Activated CD8-positive, alpha-beta memory T cell treated with anti-CD3 and anti-CD28 coated beads, Interleukin-2, amount 10 ng/mL, durations not matched to agents 7 days and 5 days (primary cell): ENCODE measurements at places on chromosomes 11 and 22. TPM values are rescaled to one million over a fixed set of nuclear protein-coding genes. Genes with fewer than 3 reads are reported as not detected.
A peak's percentile ranks its signal among the peaks of the same experiment; 100 is the strongest.

Gene SLC22A12
- total RNA-seq = not detected

GRCh38 chr11:92681586-92681985 is 287.9 kb upstream of the MTNR1B start:
- H3K27me3 ChIP-seq = no peaks in the 10 kb centered on the region
- no peak overlapping the region for H3K27ac ChIP-seq
- DNase-seq = no peak
- no peaks in the 10 kb centered on the region for H3K36me3 ChIP-seq

DNA sequence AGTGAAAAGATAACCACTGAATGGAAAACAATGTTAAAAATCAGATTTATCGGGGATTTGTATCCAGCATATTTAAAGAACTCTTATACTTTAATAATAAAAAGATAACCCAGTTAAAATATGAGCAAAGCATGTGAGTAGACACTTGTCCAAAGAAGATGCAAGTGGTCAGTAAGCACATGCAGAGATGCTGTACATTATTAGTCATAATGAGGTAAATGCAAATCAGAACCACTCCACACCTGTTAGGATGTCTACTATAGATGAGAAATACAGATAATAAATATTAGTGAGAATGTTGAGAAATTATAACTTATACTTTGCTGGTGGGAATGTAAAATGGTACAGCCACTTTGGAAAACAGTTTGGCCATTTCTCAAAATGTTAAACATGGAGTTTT is 28.0 kb downstream of the QSER1 start:
- H3K36me3 ChIP-seq = peaks cover 2% of the 10 kb centered on the region
- H3K27me3 ChIP-seq = no peaks in the 10 kb centered on the region
- no peak overlapping the region for H3K4me3 ChIP-seq

- DNase-seq = no peak
- H3K27ac ChIP-seq = no peak overlapping the region
- no peaks in the 10 kb centered on the region for H3K36me3 ChIP-seq
Measured at GRCh38 chr11:35615921-35616900, 2.0 kb upstream of the FJX1 start.

GRCh38 chr22:46149512-46150033 is 753 bp upstream of the PPARA start:
- peaks cover 35% of the 10 kb centered on the region for H3K27me3 ChIP-seq
- peaks cover 18% of the 10 kb centered on the region for H3K4me1 ChIP-seq
- H3K36me3 ChIP-seq = peaks cover 11% of the 10 kb centered on the region

GRCh38 chr11:44945666-44946065 is 5.0 kb downstream of the TP53I11 start:
- no peaks in the 10 kb centered on the region for H3K36me3 ChIP-seq
- no peak overlapping the region for H3K4me3 ChIP-seq
- no peak overlapping the region for H3K27ac ChIP-seq
- peaks cover 18% of the 10 kb centered on the region for H3K27me3 ChIP-seq
- DNase-seq = no peak
- peaks cover 3% of the 10 kb centered on the region for H3K4me1 ChIP-seq

GRCh38 chr22:16776080-16776479 is 49.1 kb downstream of the XKR3 start:
- no peak overlapping the region for H3K27ac ChIP-seq
- H3K27me3 ChIP-seq = no peaks in the 10 kb centered on the region
- H3K36me3 ChIP-seq = no peaks in the 10 kb centered on the region
- H3K4me3 ChIP-seq = no peak overlapping the region

DNA sequence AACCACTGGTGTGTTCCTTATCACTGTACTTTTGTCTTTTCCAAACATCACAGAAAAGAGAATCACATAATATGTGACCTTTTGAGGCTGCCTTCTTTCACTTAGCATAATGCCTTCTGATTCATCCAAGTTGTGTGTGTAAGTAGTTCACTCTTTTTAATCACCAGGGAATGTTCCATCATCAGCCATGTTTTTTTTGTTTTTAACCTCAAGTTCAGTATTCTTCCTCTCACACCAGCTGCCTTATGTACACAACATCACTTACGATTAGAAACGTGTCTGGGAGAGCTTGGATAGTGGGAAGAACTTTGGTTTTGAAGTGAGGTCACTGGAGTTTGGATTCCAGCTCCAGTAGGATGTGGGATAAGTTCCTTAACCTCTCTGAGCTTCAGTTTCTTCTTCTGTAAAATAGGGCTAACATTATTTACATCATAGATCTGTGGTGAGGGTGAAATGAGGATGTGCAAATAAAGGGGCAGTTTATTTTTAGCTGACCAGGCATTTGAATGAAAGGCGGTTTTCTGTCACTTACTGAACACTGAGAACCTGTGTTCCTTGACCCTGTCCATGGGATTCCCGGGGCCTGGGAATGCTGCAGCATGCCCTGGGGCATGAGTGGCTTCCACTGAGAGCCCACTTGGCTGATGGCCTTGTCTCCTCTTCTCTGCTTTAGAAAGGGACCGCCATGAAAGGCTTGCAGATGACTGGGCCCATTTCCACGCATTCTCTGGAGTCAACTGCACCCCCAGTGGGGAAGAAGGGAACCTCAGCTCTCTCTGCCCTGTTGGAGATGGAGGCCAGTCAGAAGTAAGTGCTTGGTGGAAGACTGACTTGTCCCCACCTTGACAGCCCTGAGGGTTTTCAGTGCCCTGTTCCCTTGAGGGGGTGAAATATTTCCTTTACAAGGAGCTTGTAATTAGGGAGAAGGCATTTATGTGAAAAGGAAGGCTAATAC is 92.6 kb downstream of the DEPDC5 start:
- DNase-seq = no peak
- peaks cover 50% of the 10 kb centered on the region for H3K36me3 ChIP-seq
- H3K4me1 ChIP-seq = no peaks in the 10 kb centered on the region
- no peaks in the 10 kb centered on the region for H3K27me3 ChIP-seq
- no peak overlapping the region for H3K4me3 ChIP-seq

- no peaks in the 10 kb centered on the region for H3K36me3 ChIP-seq
- no peak for DNase-seq
- H3K27me3 ChIP-seq = no peaks in the 10 kb centered on the region
- no peak overlapping the region for H3K4me3 ChIP-seq
Measured at GRCh38 chr11:79390923-79391322, 49.9 kb downstream of the TENM4 start.

DNA sequence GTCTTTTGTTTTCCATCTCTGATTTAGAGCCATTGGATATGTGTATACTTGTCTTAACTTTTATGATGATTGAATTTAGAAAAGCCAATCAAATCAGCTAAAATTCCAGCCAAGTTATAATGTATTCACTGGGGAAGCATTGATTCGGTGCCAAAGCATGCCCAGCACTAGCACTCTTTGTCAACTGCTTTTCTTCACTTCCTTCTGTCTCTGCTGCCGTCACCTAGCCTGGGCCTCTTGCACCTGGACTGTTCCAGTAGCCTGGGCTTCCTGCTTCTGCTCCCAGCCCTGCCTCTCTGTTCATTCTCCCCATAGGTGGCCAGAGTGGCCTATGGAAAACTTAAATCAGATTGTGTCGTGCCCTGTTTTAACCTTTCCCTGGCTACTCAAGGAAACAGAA is 80.7 kb downstream of the NAV2 start:
- H3K4me1 ChIP-seq = no peaks in the 10 kb centered on the region
- H3K27me3 ChIP-seq = peaks cover 10% of the 10 kb centered on the region
- H3K4me3 ChIP-seq = no peak overlapping the region
- no peaks in the 10 kb centered on the region for H3K36me3 ChIP-seq
- no peak overlapping the region for H3K27ac ChIP-seq
- no peak for DNase-seq

- H3K27me3 ChIP-seq = no peaks in the 10 kb centered on the region
- no peak overlapping the region for H3K4me3 ChIP-seq
- H3K4me1 ChIP-seq = no peaks in the 10 kb centered on the region
- H3K36me3 ChIP-seq = no peaks in the 10 kb centered on the region
- H3K27ac ChIP-seq = no peak overlapping the region
Measured at GRCh38 chr11:29161191-29161590, 855.6 kb downstream of the KCNA4 start.

GRCh38 chr11:15118431-15118830 is 3.7 kb downstream of the INSC start:
- DNase-seq = peak; percentile 62
- H3K4me1 ChIP-seq = peaks cover 43% of the 10 kb centered on the region
- H3K36me3 ChIP-seq = peaks cover 3% of the 10 kb centered on the region
- H3K27ac ChIP-seq = peak overlapping the region; percentile 8

DNA sequence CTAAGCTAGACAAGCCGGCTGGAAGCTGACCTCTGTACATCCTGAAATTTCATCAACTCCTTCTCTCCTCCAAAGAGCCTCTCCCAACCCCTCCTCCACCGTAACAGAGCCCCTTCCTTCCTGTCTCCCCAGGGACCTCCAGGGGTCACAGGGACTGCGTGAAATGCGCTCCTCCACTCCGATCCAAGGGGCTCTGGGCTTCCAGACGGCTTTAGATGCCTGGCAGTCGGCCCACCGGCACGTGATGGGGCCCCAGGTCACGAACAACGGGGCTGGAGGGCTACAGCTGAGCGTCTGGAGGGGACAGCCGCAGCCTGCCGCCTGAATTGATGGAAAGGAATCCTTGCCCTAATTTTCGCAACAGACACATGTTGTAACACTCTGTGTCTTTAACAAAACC is 264.1 kb downstream of the MN1 start:
- H3K27ac ChIP-seq = no peak overlapping the region
- H3K4me3 ChIP-seq = no peak overlapping the region
- H3K27me3 ChIP-seq = no peaks in the 10 kb centered on the region

DNA sequence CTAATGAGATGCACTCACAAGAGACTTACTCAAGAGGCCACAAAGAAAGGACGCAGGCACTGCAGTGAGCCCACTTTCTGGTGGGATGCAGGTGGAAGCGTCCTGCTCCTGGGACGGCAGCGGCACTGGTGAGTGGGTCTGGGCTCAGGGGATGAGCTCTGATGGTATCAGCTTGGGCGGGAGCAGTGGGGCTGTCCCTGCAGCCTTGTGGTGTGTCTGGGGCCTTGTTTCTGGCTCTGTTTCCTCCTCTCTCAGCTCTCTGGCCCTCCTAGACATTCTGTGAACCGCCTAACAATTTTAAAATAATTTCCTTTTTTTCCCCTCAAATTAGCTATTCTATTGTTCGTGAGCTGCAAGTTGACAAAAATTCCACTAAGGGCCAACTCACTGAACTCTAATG is 8.8 kb upstream of the ST14 start:
- H3K36me3 ChIP-seq = no peaks in the 10 kb centered on the region
- H3K27ac ChIP-seq = no peak overlapping the region
- H3K4me1 ChIP-seq = peaks cover 7% of the 10 kb centered on the region
- DNase-seq = no peak
- H3K27me3 ChIP-seq = peaks cover 8% of the 10 kb centered on the region

DNA sequence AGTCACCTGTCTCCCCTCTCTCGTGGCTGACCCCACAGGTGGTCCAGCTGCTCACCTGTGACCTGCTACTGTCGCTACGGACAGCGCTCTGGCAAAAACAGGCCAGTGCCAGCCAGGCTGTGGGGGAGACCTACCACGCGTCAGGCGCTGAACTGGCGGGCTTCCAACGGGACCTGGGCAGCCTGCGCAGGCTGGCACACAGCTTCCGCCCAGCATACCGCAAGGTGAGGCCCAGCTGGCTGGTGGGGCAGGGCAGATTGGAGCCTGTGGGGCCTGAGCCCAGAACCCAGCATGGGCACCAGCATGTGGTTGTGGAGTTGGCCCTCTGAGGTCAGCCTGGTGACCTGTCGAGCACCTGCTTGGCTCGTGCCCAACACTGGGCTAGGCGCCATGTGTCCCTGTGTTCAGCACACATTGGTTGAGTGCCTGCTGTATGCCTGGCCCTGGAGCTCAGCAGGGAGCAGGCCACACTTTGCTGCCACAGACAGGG is 11.9 kb downstream of the SHISA8 start:
- peaks cover 8% of the 10 kb centered on the region for H3K4me1 ChIP-seq
- no peaks in the 10 kb centered on the region for H3K27me3 ChIP-seq
- no peak for DNase-seq
- H3K27ac ChIP-seq = no peak overlapping the region

DNA sequence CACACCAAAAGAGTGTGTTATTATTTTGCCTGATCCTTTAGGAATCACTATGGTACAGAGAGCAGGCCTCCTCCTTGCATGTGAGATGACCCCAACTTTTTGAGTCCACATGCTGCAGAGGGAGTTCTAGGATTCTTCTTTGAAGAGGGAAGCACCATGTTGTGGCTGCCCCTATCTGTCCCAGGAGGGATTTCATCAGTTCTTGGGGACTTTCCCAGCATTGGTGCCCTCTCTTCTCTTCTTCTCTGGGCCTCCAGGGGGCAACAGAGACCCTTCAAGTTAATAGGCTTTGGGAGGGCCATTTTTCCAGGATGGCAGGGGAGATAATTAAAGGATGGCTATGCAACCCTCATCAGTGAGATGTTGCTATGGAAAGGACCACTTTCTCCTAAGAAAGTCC is 3.6 kb downstream of the MMP1 start:
- no peak for DNase-seq
- H3K4me1 ChIP-seq = no peaks in the 10 kb centered on the region
- H3K27ac ChIP-seq = no peak overlapping the region
- no peaks in the 10 kb centered on the region for H3K36me3 ChIP-seq
- H3K4me3 ChIP-seq = no peak overlapping the region
- H3K27me3 ChIP-seq = no peaks in the 10 kb centered on the region
